ENCODE measurements at places on chromosomes 5 and 9.

GRCh38 chr9:133677126-133678010, 41.2 kb downstream of the DBH start:
- peak; percentile 40 for DNase-seq

GRCh38 chr5:140292212-140293036, 10.5 kb downstream of the PFDN1 start:
- DNase-seq, result no peak

DNA sequence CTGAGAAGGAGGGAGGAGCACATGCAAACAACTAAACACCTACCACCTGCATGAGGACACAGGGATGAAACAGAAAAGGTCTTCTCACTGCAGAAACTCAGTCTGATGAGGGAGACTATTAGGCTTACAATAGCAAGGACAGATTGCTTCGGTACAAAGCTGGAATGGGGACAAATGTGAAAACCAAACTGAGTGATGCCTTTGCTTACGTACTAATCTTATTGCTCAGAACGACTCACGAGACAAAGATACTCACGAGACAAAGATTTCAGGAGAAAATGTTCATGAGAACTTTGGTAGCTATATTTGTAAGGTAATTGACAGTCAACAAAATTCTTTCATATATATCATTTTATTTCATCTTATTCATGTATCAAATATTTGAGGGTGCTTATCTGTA, 71.9 kb upstream of the TAF1L start:
- no peak for DNase-seq

GRCh38 chr9:70504834-70505233, 90.4 kb upstream of the KLF9 start:
- DNase-seq, result no peak

- DNase-seq, result peak; percentile 15
Measured at GRCh38 chr5:176388003-176388443, 375 bp downstream of the NOP16 start.

GRCh38 chr5:60185231-60186099, 291.9 kb upstream of the PDE4D start:
- DNase-seq, result no peak

DNA sequence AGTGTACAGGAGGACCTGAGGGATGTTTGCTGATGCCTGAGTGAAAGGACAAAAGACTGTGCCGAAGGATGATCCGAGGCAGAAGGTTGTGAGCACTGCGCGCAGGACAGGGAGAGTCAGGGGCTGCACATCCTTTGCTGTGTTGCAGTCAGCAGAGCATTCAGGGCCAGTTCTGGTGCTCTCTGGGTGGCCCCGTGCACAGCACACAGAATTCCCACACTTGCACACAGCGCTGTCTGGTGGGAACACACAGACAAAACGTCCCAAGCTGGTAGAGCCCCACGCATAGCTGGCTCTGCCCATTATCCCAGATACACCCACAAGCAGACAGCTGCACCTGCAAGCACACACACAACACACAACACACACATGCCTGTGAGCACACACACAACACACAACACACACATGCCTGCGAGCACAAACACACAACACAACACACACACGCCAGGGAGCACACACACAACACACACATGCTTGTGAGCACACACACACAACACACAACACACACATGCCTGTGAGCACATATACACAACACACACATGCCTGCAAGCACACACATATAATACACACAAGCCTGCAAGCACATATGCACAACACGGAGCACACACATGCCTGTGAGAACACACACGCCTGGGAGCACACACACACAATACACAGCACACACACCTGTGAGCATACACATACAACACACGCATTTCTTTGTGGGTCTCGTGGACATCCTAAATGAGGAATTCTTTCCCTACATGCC, 74.4 kb downstream of the FGF18 start:
- DNase-seq, result no peak

GRCh38 chr9:89969156-89969675, 364.4 kb downstream of the GADD45G start:
- no peak for DNase-seq

DNA sequence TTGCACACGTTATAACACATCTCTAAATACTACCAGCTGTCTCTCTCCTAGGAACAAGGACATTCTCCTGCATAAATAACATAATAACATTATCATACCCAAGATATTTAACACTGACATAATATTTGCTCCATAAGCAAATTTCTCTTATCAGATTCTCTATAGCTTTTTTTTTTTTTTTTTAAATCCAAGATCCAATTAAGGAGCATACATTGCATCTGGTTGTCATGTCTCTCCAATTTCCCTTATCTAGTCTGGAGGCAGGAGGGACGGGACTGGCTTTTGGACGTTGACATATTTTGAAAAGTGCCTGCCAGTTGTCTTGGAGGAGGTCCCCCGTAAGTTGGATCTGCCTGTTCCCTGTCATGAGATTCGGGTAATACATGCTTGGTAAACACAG, 76.6 kb downstream of the RAPGEF1 start:
- no peak for DNase-seq

- no peak for DNase-seq
Measured at GRCh38 chr5:173234129-173234790, 746 bp downstream of the NKX2-5 start.

- no peak for DNase-seq
Measured at GRCh38 chr5:135393691-135394090, 5.3 kb downstream of the MACROH2A1 start.

GRCh38 chr5:131289738-131290137, 25.9 kb downstream of the CDC42SE2 start:
- DNase-seq, result no peak

- DNase-seq, result no peak
Measured at GRCh38 chr5:98564836-98565235, 208.6 kb upstream of the RGMB start.

DNA sequence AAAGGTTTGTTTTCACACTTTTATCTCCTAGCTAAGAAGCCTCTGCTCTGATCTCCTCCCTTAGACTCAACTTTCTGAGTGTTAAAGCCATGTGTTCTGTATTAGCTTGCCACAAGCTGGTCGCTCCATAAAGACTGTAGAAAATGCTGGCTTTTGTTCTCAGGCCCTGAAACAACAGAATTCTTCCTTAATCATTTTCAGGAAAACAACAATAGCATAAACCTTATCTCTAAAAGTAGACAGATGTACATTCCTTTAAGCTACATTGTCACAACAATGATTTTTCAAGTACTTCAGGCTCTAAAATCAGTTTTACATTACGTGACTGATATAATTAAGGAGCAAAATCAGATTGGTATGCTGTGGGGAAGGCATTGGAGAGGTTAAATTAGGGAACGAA, 41.9 kb downstream of the VCAN start:
- DNase-seq, result no peak

GRCh38 chr5:132008163-132008473, 3.3 kb downstream of the ACSL6 start:
- DNase-seq, result no peak

- no peak for DNase-seq
Measured at GRCh38 chr5:158660726-158661125, 439.0 kb downstream of the EBF1 start.
